Fibroblast of the aortic adventitia (primary cell): ENCODE measurements at places on chromosomes 12 and 14. TPM values are rescaled to one million over a fixed set of nuclear protein-coding genes. Genes with fewer than 3 reads are reported as not detected.
A peak's percentile ranks its signal among the peaks of the same experiment; 100 is the strongest.

The ADAM21 gene
- 0.18 and 0.25 TPM in 2 replicates for total RNA-seq

GRCh38 chr14:56774503-56774902, 35.8 kb downstream of the OTX2 start:
- no peak for DNase-seq

DNA sequence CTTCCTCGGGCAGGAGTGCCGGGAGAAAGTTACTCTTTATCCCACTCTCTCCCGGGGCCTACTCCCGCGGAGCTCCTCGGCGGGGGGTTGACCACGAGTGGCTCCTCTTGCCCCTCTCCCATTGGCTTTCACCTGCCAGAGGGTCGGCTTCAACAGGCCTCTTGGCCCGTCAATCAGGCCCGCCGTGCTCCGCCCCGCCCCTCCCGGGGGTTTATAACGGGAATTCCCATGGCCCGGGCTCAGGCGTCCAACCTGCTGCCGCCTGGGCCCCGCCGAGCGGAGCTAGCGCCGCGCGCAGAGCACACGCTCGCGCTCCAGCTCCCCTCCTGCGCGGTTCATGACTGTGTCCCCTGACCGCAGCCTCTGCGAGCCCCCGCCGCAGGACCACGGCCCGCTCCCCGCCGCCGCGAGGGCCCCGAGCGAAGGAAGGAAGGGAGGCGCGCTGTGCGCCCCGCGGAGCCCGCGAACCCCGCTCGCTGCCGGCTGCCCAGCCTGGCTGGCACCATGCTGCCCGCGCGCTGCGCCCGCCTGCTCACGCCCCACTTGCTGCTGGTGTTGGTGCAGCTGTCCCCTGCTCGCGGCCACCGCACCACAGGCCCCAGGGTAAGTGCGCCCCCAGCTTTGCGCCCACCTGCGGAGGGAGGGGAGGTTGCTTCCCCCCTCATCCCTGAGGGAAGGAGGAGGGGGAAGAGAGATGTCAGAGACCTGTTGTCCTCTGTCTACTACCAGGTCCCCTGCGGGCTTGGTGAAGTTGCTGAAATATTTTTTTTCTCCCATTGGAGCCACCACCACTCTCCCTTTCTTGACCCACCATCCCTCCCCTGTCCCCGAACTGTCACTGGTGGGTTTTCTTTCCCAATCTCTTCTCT, at the start of gene SMOC1:
SMOC1 (plus strand) TSS at position 242 of the 869 bp plus-strand sequence; CDS start at position 505, 263 bp downstream.
- DNase-seq: peak; percentile 9

DNA sequence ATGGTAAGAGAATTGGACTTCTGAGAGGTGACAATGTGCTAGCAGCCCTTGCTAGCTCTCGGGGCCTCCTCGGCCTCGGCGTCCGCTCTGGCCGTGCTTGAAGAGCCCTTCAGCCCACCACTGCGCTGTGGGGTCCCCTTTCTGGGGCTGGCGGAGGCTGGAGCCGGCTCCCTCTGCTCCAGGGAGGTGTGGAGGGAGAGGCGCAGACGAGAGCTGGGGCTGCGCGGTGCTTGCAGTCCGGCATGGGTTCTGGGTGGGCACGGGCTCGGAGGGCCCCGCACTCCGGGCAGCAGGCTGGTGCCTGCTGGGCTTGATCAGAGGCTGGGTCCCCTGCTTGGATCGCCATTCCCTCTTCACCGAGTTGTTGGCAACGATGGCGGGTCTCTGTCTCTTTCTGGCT, 226.4 kb upstream of the AMIGO2 start:
- no peak for DNase-seq
